AG09319 (cell line): ENCODE measurements at places on chromosomes 5 and 9.

GRCh38 chr9:138045541-138046490 lies 168.2 kb downstream of the CACNA1B start:
- DNase-seq, result no peak

GRCh38 chr5:83925955-83926337 lies 205.3 kb upstream of the HAPLN1 start:
- DNase-seq, result no peak

GRCh38 chr9:73133022-73133651 lies 18.5 kb upstream of the ANXA1 start:
- no peak for DNase-seq

DNA sequence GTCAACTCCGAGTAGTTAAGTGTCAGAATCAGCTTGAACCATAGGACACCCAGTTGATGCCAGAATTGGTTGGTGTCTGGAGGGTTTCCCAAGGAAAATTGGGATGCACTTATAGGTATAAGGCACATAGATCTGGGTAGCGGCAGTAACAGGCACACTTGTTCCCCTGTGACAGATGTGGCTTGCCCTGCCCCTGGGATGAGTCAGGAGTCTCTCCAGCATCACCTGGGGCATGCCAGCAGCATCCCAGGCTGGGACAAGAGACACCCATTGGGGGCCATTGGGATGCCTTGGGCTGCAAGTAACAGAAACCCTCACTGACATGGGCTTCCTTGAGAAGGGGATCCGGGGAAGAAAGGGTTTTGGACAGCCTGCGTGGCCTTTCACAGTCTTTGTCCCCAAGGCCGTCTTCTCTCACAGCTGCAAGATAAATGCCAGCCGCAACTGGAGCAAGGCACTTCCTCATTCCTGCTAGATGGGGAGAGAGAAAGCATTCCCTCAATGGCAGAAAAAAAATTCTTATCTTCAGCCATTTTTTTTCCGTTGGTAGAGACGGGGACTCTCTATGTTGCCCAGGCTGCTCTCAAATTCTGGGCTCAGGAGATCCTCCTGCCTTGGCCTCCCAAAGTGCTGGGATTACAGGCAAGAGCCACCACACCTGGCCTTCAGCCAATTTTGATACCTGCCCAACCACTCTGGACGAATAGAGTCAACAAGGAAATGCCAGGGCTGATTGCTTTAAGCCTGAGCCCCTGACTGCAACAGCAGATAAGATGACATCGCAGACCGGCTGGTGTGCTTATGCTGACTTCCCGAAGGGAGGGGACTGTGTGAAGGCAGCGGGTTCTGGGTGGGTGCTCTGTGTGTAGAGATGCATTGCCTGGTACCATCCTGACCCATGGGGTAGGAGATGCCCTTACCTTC lies 13.3 kb upstream of the RNF130 start:
- DNase-seq, result no peak

DNA sequence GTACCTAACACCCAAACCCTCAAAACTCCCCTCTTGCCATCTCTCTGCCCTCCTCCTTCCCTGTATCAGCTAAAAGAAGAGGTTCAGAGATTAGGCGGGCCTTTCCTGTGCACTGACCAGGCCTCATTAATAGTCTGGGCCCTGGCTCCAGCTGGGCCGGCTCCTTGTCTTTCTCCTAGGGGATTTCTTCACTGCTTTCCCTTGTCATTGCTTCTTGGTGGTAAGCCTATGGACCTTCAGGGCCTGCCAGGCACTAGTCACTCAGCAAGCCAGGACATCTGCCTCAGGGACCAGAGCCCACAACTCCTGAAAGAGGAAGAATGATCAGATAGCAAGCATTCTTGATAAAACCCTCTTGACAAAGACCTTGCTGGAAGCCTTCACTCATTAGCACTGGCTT lies 50.9 kb downstream of the MRRF start:
- DNase-seq, result no peak

GRCh38 chr9:127907867-127908659 lies 8.7 kb upstream of the ST6GALNAC6 start:
- no peak for DNase-seq
